ENCODE measurements at places on chromosomes 16 and 17.

- DNase-seq, result peak; percentile 7
Measured at GRCh38 chr17:33968350-33969044, 286.6 kb upstream of the CCL2 start.

GRCh38 chr16:23823475-23824384 lies 12.1 kb upstream of the PRKCB start:
- DNase-seq, result no peak

GRCh38 chr16:24728891-24729242 lies 584 bp upstream of the TNRC6A start:
- peak; percentile 10 for DNase-seq

GRCh38 chr16:88737298-88738150 lies 31.2 kb downstream of the CTU2 start:
- peak; percentile 60 for DNase-seq

- DNase-seq, result no peak
Measured at GRCh38 chr16:64280317-64280716, 841.5 kb downstream of the CDH11 start.

DNA sequence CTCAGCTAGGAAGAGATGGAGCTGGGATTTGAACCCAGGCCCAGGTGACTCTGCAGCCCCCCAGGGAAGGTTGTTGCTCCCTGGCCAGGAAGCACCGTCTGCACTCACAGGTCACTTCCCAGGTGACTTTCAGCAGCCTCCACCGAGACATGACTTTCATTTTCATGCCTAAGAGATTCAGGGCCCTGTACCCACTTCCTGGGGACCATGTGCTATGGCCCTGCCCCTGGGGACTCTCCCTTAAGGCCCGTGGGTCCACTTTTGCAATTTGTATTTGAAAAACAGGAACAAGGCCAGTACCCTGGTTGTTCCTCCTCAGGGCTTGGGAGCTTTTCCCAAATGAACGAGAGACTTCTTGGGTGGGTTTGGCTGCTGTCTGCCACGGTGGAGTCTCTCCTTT lies 191.0 kb downstream of the IRF8 start:
- no peak for DNase-seq

DNA sequence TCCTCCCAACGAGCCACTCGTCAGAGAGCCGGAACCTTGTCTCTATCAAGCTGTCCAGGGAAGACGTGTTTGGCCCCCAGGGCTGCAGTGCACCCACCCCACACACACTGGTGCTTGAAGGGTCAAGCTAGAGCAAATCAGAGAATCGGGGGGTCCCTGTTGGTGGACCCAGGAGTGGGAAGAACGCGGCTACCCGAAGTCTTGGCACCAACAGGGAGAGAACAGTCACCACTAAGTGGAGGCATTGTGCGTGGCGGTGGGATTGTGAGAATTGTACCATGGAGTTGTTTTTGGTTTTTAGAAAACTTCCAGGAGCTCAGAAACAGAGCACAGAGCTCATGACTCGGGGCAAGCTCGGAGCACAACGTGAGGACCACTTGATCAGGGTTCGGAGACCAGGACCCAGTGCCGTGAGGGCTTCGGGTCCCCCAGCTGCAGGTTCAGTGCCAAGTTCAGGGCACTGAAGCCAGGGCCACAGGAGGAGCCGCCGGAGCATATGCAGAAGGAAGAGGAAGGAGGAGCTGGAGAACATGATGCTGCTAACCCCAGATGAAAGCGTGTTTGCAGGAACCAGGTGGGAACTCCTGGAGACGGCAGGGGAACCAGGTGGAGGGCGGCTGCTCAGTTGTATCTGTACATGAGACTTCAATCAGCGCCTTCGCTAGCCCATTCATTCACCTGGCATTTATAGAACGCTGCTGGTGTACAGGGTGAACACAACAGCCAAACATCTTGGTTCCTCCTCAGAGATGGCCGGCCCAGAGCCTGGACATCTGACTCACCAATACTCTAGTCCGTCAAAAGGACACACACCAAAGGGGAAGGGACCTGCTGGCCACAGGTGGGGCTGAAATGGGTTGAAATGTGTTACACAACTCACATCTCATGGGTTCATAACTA lies 42.8 kb downstream of the METRNL start:
- no peak for DNase-seq

Data from stimulated activated CD4-positive, alpha-beta T cell treated with anti-CD3 and anti-CD28 coated beads, Interleukin-4, amount 100 ng/mL, for 24 hours (primary cell).